ENCODE measurements at places on chromosomes 16 and 17. TPM values are rescaled to one million over a fixed set of nuclear protein-coding genes. Genes with fewer than 3 reads are reported as not detected.

GRCh38 chr17:45155483-45155882 lies 6.2 kb upstream of the HEXIM2 start:
- DNase-seq: no peak
- peaks cover 44% of the 10 kb centered on the region for H3K4me1 ChIP-seq

DNA sequence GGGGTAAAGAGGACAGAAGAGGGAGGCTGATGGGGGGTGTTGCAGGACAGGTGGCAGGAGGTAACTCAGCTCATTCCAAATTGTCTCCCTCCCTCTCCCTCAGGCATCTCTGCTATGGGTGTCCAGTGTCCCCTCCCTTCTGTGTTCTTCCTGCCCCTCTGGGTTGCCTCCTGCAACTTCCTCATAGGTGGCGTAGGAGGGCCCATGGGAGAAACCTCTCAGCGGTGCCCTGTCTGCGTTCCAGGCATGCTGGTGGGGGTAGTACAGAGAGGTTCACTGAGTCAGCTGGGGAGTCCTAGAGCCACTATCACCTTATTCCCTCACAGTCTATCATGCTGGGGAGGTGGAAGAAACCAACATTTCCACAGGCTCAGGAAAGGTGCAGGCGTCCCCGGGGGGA lies 14.7 kb upstream of the ODF4 start:
- H3K4me1 ChIP-seq: no peaks in the 10 kb centered on the region
- H3K36me3 ChIP-seq: no peaks in the 10 kb centered on the region
- no peaks in the 10 kb centered on the region for H3K27me3 ChIP-seq
- no peak for DNase-seq

- no peak overlapping the region for H3K4me3 ChIP-seq
- no peak for DNase-seq
- no peaks in the 10 kb centered on the region for H3K36me3 ChIP-seq
- no peaks in the 10 kb centered on the region for H3K4me1 ChIP-seq
These were observed 4.4 kb upstream of the ASGR1 start for GRCh38 chr17:7183433-7184090.

DNA sequence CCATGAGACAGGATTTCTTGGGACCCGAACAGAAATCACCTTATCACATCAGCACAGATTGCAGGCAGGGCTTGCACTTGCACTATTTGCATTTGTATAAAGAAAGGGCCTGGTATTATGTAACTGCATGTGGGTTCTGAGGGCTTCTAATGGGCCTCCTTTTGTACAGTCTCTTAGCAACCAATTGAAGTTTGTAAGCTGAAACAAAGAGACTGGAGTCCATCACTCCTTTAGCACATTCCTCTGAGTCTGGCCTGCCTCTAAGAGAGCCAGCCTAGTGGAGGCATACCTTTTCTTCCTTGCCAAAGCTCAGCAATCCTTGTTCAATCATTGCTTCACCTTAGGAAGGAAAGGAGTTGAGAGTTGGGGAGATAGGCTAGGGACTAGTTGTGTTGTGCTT lies 387.1 kb downstream of the XYLT1 start:
- H3K4me3 ChIP-seq: no peak overlapping the region
- H3K27ac ChIP-seq: no peak overlapping the region
- H3K4me1 ChIP-seq: no peaks in the 10 kb centered on the region

GPR139 gene
- total RNA-seq: not detected

ANKS3 gene
- 56.7 TPM for total RNA-seq

GPRC5B gene
- total RNA-seq: 116 TPM

NUP88 gene
- 70.0 TPM for total RNA-seq

CD7 gene
- total RNA-seq: 0.63 TPM

PRSS22 gene
- total RNA-seq: not detected

P2RX5 gene
- not detected for total RNA-seq

SMIM22 gene
- total RNA-seq: not detected

SPAG5 gene
- total RNA-seq: 5.7 TPM

All from tibial nerve (tissue), 4 donors.